Putamen (tissue), 1 donor: ENCODE measurements at places on chromosomes 16 and 17.

- no peak for DNase-seq
Measured at GRCh38 chr17:9192010-9192409, 170.7 kb downstream of the NTN1 start.

- DNase-seq, result no peak
Measured at GRCh38 chr17:40545660-40546059, 19.6 kb downstream of the CCR7 start.

DNA sequence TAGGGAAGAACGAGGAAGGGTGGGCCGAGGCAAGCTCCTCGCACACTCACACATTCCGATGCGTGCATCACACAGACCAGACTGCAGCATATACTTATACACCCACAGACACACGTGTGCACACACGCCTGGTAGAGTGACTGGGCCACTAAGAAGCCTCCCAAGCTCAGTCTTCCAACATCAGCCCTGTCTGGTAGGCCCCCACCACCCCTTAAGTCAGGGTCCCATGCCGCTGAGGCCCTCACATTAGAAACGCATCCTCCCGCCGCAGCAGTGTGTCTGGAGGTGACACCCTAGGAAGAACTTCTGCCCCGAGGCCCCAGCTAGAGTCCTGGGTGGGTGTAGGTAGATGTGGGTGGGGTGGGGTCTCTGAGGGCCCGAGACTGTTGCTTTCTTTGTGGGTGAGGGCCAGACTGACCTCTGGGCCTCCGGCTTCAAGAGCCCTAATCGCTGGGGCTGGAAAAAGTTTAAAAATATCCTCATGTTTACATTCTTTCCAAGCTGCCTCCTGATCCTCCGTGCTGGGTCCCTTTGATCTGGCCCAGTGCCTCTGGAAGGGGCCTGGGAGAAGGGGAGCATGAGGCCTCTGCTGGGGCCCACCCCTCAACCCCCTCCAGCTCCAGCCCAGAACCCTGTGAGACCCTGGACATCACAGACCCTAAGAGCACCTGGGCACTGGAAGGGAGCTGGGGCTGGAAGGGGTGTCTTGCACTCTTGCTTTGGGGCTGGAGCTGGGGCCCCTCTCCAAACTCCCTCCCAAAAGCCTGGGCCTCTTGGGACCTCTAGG is 13.6 kb downstream of the CDH16 start:
- DNase-seq, result no peak

GRCh38 chr16:83098536-83098935 is 471.8 kb downstream of the CDH13 start:
- DNase-seq, result no peak

DNA sequence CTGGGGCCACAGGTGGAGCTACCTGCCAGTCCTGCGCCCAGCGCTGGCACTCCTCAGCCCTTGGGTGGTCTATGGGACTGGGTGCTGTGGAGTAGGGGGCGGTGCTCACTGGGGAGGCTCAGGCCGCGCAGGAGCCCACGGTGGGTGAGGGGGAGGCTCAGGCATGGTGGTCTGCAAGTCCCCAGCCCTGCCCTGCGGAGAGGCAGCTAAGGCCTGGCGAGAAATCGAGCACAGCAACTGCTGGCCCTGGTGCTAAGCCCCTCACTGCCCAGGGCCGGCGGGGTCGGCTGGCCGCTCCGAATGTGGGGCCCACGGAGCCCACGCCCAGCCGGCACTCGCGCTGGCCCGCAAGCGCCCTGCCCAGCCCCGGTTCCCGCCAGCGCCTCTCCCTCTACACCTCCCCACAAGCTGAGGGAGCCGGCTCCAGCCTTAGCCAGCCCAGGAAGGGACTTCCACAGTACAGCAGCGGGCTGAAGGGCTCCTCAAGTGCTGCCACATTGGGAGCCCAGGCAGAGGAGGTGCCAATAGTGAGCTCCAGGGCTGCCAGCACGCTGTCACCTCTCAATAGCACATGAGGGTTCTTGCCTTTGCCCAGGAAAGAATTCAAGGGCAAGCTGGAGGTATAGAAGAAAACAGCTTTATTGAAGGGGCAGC is 11.0 kb upstream of the EEF2KMT start:
- no peak for DNase-seq

- no peak for DNase-seq
Measured at GRCh38 chr17:27402943-27403342, 53.3 kb upstream of the KSR1 start.

DNA sequence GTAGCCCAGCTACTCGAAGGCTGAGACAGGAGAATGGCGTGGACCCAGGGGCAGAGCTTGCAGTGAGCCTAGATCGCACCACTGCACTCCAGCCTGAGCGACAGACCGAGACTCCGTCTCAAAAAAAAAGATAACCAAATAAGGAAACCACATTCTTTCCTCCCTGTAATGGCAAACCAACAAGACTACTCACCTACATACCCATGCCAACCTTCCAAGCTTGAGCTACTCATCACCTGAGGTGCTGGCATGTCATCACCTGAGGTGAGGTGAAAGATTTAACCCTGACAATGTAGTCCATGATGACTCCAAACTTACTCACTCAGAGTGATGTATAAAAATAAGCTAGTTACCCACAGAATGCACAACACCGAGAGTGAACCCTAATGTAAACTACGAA is 85.2 kb downstream of the SMG6 start:
- DNase-seq, result no peak

DNA sequence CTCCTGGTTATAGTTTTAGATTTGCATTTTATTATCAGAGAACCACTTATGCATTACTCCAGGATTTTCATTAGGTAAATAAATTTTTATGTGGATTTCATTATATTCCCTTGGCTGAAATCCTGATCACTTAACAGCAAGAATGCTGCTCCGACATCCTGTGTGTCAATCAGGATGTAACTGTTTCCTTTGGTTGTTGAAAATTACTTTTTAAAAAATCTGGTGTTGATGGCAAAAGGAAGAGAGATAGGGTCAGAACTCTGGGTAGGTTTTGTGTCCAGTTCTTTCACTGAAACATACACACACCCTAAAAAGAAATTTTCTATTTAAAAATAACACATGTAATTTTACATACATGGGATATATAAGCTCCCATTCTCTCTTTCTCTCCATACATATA is 30.9 kb downstream of the ZNF423 start:
- no peak for DNase-seq

- DNase-seq, result no peak
Measured at GRCh38 chr17:75571197-75571884, 16.3 kb upstream of the MYO15B start.

DNA sequence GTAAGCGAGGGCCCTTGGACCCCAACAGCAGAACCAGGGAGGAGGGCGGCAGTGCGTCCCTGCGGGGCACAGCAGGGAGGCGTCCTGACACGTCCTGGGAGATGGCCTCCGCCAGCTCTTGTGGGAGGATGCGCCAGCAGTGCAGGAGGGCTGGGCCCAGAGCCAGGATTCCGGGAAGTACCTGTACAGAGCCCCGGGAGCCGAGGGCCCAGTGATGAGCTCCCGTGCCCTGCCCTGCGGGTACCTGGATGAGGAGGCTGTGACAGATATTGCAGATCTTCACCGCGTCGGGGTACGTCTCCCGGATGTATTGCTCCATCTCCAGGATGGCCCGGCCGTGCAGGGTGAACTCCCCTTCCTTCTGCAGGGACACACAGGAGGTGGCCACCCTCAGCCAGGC is 23.1 kb downstream of the KDM8 start:
- DNase-seq, result no peak

- DNase-seq, result no peak
Measured at GRCh38 chr17:8914554-8914953, 47.1 kb upstream of the PIK3R6 start.

DNA sequence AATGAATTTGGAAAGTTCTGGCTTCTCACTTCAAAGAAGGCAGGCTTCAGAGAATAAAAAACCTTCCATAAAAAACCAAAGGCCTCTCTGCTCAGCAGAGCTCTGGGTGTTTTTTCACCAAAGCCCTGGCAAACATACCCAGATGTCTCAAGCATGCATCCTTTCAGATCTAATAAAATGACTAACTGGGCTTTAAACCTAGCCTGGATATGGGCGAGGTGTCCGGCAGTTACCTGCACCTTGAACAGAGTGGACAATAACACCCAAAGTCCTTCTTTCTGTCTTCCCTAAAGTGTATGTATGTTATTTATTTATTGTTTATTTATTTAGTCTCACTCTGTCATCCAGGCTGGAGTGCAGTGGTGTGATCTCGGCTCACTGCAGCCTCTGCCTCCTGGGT is 469.3 kb downstream of the XYLT1 start:
- no peak for DNase-seq
